ENCODE measurements at places on chromosomes 6 and 20.

- DNase-seq, result no peak
Observed at GRCh38 chr6:87408721-87409155, 966 bp downstream of the CFAP206 start.

DNA sequence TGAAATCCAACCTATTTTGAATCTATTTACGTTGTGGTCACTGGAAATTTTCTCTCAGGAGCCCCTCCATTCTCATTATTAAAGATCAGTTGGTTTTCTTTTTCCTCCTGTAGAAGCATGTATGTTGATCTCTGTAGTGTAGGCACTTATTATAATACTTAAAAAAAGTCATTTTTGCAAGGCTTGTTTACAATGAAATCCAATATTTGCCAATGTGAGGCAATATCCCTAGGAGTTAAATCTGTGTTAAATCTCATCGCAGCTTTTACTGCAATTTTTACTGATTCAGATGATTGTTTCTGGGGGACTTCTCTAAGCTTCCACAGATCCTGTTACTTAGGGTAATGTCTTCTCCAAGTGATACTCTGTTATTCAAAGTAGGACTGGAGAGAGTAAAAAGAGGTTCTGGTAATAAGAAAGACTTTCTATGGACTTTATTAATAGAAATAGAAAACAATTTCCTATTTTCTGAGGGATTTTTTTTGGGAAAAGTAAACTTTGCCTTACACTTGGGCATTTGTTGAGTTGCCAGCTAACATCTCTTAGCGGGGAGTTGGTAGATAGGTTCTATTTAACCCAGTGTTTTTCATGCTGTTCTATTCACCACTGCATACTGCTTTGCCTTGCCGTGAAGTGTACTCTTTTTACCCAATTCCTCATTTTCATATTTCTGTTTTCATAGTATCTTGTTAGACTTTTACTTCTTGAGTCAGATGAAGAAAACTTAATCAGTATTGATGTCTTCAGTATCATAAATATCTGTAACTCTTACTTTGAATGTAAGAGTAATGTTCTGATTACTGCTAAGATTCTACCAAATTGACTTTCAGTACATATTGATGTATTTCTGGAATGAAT lies 48.6 kb downstream of the CDKAL1 start:
- DNase-seq, result no peak

- no peak for DNase-seq
Observed at GRCh38 chr6:167643223-167643622, 183.5 kb upstream of the AFDN start.

DNA sequence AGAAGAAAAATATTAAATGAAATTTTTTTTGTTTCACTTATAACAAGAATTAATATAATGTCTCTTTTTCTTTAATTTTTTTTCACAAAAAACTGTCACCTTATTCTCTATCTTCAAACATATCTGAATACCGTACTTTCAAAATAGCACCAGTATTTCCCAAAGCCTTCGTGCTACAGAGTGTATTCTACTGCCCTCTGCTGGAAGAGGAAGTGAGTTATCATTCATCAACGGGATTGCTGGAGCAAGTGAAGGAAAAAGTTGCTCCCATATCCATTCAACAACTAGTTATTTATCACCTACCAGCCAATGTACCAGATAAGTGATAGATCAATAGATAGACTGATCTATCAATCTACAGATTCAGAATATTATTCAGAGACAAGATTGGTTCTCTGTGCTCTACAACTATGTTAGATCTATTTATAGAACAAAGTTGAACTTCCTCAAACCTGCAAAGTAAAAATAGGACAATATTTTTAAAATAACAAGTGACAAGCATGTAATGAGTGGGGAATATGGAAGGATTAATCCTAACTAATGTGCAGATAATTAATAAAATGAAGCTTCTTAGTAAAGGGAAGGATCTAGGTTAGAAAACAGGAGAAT lies 26.7 kb upstream of the TFAP2B start:
- no peak for DNase-seq

DNA sequence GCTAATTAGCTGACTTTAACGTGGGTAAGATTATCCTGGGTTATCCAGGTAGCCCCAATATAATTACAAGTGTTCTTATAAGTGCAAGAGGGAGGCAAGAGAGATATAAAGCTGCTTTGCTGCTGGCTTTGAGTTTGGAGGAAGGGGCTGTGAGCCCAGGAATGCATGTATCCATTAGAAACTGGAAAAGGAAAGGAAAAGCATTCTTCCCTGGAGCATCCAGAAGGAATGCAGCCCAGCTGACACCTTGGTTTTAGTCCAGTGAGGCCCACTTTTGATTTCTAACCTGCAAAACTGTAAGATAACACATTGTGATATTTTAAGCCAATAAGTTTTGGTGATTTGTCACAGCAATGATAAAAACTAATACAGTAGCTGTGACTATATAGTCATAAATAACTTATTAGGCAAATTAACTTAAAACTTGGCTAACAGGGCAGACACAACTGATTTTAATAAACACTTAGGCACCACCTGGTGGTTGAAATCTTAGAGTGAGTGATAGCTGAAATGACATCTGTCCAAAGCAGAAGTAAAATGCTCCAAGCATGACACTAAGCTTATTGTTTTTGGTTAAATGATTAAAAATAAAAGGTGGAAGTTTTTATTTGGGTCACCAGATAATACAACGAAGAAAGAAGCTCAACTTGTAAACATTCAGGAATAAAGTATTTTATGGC lies 35.6 kb downstream of the ADGRF4 start:
- no peak for DNase-seq

- no peak for DNase-seq
Observed at GRCh38 chr20:31875671-31876070, 5.2 kb downstream of the TTLL9 start.

GRCh38 chr6:148304976-148305375 lies 37.7 kb upstream of the SASH1 start:
- no peak for DNase-seq

- no peak for DNase-seq
Observed at GRCh38 chr6:136284909-136285308, 4.7 kb downstream of the BCLAF1 start.

GRCh38 chr6:36430351-36430750 lies 12.3 kb downstream of the PXT1 start:
- no peak for DNase-seq

- no peak for DNase-seq
Observed at GRCh38 chr6:78487401-78487800, 379.9 kb upstream of the IRAK1BP1 start.

DNA sequence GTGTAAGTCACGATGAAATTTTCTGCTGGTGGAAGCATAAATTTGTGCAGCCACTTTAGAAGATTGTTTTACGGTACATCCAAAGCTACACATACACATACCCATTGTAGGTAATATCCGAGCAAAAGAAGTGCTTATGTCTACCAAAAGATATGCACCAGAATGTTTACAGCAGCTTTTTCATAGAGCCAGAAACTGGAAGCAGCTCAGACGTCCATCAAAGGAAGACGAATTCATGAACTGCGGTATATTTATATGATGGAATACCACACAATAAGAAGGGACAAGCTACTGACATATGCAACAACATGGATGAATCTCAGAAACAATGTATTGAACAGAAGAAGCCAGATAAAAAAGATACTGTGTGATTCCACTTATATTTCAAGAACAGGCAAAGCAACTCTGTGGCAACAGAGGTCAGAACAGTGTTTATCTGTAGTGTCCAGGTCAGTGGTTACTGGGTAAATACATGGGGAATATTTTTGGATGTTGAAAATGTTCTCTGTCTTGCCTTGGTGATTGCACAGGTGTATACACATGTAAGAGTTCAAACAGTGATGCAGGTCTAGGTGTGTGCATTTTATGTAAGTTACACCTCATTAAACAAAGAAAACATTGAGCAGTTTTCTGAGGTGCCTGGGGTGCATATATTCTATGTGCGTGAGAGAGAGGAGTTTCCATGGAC lies 51.9 kb upstream of the EXOC2 start:
- no peak for DNase-seq

DNA sequence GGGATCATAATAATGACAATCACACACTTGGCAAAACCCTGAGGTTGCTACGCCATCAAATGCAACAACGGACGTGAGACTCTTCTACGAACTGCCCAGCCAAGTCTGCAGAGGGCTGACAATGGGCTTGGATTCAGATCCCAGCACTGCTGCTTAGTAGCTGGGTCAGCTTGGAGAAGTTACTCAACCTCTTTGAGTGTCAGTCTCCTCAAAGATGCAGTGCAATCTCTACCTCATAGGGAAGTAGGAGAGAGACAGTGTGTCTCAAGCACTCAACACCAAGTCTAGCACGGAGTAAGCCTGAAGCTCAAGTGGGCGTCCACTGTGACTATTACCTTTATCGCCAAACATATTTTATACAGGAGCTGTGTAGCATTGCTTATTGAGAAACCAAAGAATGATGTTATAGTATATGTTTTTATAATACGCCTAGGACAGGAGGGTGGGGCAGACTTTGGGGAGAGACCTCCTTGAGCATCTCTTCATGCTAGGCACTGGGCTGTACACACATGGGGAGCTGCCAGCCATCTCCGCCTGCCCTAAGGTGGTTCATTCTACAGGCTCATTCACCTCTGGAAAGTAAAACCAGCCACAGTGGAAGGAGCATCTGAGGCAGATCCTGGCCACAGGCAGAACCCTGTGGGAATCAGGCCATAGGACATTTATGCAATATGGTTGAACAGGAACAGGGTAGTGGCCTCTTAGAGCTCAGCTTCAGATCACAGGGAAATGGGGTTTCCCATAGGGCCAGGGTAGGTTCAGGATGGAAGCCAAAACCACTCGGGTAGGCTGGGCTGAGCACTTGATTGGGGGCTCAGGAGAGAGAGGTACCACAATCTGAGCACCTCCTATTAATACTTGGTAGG lies 160.2 kb downstream of the MRPL14 start:
- no peak for DNase-seq

GRCh38 chr6:551829-552350 lies 105.0 kb downstream of the HUS1B start:
- no peak for DNase-seq

DNA sequence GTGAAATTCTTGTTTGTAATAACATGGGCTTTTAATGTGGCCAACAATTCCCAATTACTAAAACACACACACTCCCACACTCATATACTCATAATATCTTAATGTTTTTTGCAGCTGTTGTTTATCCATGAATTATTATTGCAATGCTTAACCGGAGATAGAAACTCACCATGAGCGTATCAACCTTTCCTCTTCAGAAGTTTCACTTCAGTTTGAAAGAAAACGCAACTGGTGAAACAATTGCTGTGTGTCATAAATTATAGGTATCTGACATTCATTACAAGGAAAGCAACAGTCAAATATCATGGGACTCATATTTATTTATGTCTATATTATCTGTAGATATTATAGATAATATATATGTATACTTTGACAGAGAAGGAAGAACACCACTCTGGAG lies 104.1 kb downstream of the HDGFL1 start:
- no peak for DNase-seq

DNA sequence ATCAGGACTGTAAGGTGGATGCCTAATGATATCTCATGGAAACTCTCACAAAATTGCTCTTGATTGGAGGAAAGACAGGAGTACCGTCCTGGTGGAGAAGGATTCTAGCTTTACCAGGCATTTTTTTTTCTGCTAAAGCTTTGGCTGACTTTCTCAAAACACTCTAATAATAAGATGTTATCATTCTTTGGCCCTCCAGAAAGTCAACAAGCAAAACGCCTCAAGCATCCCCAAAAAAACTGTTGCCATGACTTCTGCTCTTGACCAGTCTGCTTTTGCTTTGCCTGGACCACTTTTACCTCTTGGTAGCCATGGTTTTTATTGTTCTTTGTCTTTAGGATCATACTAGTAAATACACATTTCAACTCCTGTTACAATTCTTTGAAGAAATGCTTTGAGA lies 55.5 kb upstream of the RUNX2 start:
- no peak for DNase-seq

DNA sequence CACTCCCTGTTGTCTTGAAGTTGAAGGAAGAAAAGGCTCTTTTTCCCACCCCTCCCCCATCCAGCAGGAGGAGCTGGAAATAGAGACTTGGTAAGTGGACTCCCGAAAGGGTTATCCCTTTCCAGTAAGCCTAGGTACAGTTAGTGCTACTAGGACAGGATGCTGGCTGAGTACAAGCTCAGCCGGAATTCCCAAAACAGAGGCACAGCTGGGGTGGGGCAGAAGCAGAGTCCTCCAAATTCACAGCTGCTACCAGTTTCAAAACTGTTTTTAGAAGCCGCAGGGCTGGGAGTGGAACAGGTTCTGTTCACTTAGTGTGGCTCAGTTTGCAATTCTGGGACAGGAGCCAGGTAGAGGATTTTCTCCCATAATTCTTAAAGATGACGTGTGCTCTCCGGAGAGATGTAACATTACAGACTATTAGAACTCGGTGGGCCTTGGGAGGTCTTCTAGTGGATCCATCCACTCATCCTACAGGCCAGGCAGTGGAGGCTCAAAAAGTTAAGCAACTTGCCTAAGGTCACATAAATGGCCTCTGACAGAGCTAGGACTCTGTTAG lies 19.0 kb upstream of the UTRN start:
- peak; percentile 87 for DNase-seq

GRCh38 chr6:74991573-74992332 lies 214.1 kb downstream of the COL12A1 start:
- peak; percentile 62 for DNase-seq

- DNase-seq, result no peak
Observed at GRCh38 chr6:28769626-28770402, 154.0 kb downstream of the TRIM27 start.

GRCh38 chr6:150539568-150539967 lies 60.1 kb upstream of the PLEKHG1 start:
- DNase-seq, result no peak

- no peak for DNase-seq
Observed at GRCh38 chr6:141451511-141452353, 681.0 kb upstream of the GJE1 start.

DNA sequence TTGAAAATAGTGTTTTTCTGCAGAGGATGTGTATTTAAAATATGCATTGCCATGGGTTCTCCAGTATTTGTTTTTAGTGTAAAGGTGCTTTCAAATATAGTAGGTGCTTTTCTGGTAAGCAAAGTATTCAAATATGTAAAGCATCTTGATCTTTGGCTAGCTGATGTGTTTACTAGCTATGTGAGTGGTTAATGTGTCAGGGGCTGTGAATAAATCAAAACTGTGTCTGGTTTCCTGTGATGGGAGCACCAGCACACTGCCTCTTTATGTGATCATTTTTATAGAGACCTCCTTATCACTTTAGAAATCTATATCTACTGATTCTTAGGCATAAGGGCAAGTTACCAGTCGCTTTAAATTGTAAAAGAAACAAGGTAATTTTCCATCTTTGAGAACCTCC lies 388.9 kb upstream of the MAN1A1 start:
- no peak for DNase-seq

- peak; percentile 62 for DNase-seq
Observed at GRCh38 chr6:17156112-17156921, 54.5 kb downstream of the STMND1 start.

DNA sequence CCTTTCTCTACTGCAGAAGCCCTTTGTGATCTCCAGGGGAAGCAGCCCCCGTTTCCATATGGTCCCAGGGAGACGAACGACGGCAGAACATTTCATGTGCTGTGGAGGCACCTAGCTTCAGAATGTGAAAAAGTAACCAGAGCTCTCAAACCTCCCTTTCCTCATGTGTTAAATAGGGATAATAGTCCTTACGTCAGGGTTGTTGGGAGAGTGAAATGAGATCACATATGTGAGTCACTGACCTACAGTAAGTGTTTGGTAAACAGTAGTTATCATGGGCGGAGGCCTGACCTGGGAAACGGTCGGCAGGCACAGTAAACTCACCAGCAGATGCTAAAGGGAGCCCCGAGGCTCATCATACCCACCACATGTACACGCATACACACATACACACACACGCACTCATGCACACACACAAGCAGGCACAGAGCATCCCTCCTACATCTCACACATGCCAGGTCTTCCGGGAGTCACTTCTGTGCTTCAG lies 89.7 kb downstream of the LY86 start:
- no peak for DNase-seq

GRCh38 chr6:44649365-44650025 lies 262.0 kb downstream of the CDC5L start:
- no peak for DNase-seq

Data from right hindlimb (tissue), 1 donor.